ENCODE measurements at places on chromosomes 13 and 19.
A peak's percentile ranks its signal among the peaks of the same experiment; 100 is the strongest.

GRCh38 chr13:21979161-21979806, 308.4 kb downstream of the FGF9 start:
- DNase-seq = no peak

- DNase-seq = peak; percentile 59
These were observed 10.9 kb downstream of the GNA15 start for GRCh38 chr19:3146677-3147100.

DNA sequence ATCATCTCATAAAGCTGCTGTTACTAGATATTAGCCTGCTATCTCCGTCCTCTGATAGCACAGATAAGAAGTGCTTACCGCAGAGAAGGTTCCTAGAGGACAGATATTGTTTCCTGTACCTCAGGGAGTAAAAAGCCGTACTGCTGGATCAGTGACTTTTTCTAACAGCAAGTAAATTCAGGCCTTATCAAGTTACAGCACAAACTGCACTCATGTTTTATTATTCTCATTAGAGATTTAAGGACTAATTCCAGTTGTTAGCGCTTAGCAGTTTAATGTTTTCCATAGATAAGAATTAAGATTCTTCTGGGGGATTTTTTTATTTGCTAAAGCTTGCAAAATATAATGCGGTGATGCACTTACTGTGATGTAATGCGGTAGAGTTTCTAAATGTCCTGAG, 119.0 kb upstream of the OBI1 start:
- peak; percentile 53 for DNase-seq

DNA sequence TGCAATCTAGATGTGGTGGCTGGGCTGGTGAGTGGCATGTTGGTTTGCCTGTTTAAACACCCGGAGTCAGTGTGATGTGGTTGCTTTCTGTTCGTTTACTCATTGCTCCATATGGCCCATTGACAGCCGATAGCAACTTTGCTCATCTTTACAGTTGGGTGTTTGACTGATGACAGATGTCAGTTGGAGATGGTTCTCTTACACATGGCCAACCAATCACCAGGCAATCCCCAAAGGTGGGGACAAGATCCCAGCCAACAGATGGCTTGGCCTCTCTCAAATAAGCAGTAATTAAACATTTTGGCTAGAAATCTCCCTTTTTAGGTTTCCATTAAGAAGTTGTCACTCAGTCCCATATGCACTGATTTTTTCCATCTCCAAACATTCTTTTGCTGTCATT, 497.1 kb upstream of the ARGLU1 start:
- no peak for DNase-seq

- no peak for DNase-seq
These were observed 6.7 kb downstream of the CLEC11A start for GRCh38 chr19:50729894-50730293.

GRCh38 chr13:36512771-36513170, 80.5 kb downstream of the CCNA1 start:
- no peak for DNase-seq

- DNase-seq = no peak
These were observed 1.7 kb upstream of the KLK13 start for GRCh38 chr19:51066393-51067186.

DNA sequence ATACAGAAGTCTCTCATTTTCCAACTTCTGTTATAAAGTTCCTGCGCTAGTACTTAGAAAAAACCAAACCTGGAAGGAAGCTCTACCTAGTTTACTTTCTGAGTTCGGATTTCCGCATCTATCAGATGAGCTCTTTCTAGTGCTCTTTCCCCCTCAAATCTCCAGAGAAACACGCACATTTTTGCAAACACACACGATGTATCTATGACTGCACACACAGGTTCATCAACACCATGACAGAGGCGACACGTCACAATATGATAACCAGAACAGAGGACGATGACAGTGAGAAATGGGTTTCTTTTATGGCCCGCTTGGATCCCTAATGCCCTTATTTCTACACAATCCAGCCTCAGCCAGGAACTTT, 629 bp upstream of the LRRC63 start:
- peak; percentile 17 for DNase-seq

DNA sequence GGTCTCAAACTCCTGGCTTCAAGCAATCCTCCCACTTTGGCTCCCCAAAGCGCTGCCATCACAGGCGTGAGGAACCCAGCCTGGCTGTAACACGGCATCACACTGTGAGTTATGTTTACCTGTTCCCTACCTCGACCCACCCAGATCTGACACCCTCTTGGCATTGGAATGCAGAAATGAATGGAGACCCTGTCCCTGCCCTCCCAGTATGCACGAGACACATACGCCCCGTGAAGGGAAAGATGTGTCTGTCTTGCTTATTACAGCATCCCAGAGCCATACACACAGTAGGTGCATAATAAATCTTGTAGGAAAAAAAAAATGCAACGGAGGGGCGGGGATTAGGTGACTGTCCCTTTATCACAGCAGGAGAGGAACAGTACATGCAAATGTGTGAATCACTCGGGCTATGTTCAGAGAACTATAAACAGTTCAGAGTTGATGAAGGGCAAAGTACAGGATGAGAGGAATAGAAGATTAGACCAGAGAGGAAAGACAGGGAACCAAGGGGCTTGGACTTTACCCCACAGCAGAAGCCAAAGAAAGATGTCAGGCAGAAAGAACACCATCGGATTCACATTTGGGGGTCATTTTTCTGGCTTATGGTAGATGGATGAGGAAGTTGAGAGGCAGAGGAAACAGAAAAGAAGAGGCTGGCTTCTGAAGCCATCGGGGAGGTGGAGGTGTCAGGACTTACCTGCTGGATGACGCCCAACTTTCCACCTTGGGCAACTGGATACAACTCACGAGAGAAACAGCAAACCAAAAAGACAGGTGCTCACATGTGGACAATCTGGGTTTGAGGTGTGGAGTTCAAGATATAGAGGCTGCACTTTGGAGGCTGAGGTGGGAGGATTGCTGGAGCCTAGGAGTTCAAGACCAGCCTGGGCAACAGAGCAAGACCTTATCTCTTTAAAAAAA, 94.3 kb downstream of the INSR start:
- no peak for DNase-seq

DNA sequence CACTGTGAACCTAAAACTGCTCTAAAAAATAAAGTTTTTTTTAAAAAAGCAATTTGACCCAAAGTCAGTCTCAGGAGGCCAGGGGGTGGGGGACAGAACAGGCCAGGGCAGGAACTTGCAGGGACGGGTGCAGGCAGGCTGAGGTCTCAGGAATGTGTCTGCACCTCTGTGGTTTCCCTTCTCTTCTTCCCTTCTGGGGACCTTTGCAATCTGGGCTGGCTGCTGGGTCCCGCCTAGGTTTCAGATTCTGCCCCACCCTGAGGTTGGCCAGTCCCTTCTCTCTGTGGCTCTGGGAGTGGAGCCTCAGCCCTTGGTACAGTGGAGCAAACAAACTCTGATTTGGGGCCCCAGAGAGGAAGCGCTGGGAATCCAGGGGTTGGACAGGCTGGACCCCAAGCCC, 5.3 kb upstream of the F2RL3 start:
- no peak for DNase-seq

- no peak for DNase-seq
These were observed 881.9 kb downstream of the SLITRK6 start for GRCh38 chr13:84917252-84917878.

DNA sequence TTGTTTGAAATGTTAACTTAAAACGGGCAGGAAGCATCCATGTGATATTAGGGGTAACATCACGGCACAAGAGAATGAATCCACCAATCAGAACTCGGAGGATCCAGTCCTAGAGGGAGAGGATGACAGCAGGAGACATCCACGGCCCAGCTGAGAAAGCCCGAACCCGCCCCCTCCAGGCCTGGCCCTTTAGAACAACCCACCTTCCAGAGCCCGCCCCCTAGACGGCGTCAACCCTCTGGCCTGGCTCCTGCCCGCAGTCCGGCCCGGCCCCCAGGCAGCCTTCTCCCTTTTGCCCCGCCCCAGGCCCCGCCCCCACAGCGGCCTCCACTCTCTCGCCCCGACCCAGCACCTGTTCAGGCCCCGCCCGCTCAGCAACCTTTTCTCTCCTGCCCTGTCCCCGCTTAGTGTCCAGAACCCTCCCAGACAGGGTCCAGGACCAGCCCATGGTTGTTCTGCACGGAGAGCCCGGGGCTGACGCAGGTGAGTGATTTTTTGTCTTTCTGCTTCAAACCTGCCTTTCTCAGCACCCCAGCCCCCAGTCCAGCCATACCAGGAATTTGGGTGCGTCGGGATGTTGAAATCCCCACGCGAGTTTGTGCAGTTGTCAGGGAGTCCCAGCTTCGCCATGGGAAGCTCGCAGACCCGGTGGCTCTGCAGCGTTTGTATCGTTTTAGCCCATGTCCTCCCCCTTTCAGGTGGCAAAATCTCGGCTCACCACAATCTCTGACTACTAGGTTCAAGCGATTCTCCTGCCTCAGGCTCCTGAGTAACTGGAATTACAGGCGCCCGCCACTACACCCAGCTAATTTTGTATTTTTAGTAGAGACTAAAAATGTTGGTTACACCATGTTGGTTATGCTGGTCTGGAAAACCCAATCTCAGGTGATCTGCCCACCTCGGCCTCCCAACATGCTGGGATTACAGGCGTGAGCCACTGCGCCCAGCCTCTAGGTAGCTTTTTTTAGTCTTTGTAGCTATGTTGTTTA, 16.1 kb downstream of the ZNF816 start:
- no peak for DNase-seq

DNA sequence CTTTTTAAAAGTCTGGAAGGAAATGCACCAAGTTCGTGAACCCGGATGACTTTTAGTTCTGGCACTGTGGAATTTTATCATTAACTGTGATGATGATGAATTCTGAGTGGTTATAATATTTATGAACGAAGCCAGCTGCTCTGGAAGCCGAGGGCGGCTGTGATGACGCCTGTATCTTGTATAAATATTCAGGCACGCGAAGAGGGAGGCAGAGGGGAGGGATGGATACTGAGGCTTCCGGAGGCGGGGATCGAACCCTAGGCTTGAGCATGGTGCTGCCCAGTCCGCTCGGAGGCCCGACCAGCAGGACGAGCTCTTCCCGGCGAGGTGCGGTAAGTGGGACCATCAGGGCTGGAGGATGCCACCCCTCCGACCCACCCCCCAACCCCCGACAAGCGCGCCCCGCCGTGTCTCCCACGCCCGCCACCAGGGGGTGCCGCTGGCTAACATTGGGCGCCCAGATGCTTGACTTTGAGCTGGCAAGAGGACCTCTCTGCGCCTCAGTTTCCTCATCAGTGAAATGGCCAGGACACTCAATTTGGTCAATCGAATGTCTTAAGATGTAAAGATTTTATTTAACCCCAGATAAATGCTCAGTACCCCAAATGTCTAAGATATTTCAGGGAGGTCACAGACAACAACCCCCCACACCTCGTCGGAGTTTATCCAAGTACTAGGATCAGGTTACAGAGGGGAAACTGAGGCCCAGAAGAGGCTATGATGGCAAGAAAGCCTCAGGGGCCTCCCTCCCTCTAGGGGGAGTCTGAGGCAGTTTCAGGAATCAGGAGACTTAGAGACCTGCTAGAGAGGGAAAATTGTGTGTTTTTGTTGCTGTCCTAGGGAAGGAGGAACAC, 4.5 kb upstream of the RAB3A start:
- DNase-seq = peak; percentile 53

GRCh38 chr13:92574499-92574898, 652.1 kb upstream of the GPC6 start:
- DNase-seq = no peak

- no peak for DNase-seq
These were observed 78.6 kb upstream of the SIAH3 start for GRCh38 chr13:45930177-45930576.

DNA sequence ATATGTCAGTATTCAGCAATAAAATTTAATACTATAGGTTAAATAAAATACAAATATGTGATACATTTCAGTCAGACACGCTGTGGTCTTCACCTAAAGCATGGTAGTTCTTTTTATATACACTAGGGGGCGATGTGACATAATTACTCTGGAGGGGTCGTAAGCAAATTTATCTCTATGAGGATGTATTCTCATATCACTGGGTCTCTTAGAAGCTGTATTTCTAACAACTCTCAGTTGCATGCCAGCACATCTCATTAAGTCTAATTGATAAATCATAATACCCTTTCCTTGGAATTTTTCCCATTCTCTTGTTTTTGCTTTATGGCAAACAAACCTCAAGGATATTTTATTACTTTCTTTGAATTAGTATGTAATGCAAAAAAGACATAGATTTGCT, 3.9 kb upstream of the PCDH17 start:
- peak; percentile 7 for DNase-seq

DNA sequence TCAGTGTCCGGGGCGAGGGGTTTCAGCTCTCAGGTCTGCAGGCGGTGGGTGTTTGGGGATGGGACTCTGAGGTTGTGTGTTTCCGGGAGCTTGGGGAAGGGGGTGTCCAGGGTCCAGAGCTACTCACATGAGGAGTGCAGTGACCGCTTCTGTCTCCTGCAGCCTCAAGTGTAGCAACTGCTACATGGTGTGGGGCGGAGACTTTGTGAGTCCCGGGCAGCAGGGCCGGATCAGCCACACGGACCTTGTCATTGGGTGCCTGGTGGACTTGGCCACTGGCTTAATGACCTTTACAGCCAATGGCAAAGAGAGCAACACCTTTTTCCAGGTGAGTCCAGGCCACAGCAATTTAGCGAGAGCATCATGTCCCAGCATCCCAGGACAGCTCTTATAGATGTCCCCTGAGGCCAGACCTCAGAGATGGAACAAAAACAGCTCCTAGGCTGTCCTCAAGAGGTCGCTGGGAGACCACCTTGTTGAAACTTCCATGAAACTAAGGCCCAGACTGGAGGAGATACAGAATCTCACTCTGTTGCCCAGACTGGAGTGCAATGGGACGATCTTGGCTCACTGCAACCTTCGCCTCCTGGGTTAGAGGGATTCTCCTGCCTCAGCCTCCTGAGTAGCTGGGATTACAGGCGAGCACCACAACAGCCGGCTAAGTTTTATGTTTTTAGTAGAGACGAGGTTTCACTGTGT, 44.9 kb downstream of the RYR1 start:
- DNase-seq = peak; percentile 68

GRCh38 chr13:40446365-40446764, 220.1 kb downstream of the FOXO1 start:
- DNase-seq = no peak

DNA sequence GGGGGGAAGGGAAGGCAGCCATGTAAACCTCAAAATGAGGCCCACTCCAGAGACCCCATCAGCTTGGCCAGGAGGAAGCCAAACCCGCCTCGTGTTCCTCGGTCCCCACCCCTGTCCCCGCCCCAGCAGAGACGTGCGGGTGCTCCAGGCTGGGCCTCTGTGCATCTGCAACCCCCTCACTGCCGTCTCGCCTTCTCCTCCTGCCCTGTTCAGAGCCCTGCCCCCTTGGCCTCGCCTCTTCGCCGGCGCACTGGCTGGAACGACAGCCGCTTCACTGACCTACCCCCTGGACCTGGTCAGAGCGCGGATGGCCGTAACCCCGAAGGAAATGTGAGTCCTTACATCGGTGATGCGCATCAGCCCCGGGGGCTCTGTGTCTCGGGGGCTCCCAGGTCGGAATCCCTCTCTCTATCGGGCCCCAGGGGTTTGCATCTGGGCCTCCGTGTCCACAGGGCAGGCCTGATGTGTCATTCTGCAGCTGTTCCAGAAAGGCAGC, 32.2 kb downstream of the TMEM161A start:
- peak; percentile 39 for DNase-seq

DNA sequence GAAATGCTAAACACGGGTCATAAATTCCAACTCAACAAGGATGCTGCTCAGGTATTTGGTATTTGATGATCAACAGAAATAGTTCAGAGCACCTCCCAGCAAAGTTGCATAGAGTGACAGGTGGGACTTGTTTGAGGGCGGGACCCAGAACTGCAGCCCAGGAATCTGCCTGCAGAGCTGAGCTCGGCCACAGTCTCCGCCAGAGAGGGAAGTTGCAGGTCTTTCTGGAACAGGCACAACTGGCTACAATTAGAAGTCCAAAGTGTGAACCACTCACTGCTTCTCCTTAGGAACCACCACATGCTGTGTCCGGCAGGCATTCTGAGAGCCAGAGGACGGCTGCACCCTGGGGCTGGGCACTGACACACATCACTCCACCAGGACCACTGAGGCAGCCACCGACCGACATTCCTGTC, 1.1 kb downstream of the SLC15A1 start:
- DNase-seq = peak; percentile 22

Data from HEK293T (cell line).